ENCODE measurements at places on chromosomes 7 and 10. TPM values are rescaled to one million over a fixed set of nuclear protein-coding genes. Genes with fewer than 3 reads are reported as not detected.

The SSMEM1 gene
- total RNA-seq: not detected

The CALML3 gene
- not detected for total RNA-seq

The ZP3 gene
- 0.42 TPM for total RNA-seq

The MYL10 gene
- total RNA-seq: 0.63 TPM

The TFEC gene
- total RNA-seq: 8.2 TPM

The CXCL12 gene
- total RNA-seq: 154 TPM

The BTRC gene
- total RNA-seq: 17.0 TPM

The NRBF2 gene
- total RNA-seq: 26.2 TPM

The CYP3A7 gene
- 0.21 TPM for total RNA-seq

The DDC gene
- total RNA-seq: 2.0 TPM

The KLF14 gene
- 0.32 TPM for total RNA-seq

The SPDYE16 gene
- total RNA-seq: not detected

The ICA1 gene
- 32.8 TPM for total RNA-seq

The FKBP6 gene
- not detected for total RNA-seq

The SUN3 gene
- not detected for total RNA-seq

The TLL2 gene
- 0.90 TPM for total RNA-seq

The FGF8 gene
- not detected for total RNA-seq

The HOXA10 gene
- total RNA-seq: 23.2 TPM

The CLDN12 gene
- total RNA-seq: 39.8 TPM

The TUBAL3 gene
- total RNA-seq: 0.16 TPM

The PLAC9 gene
- 64.9 TPM for total RNA-seq

The TYSND1 gene
- 7.2 TPM for total RNA-seq

The CPN1 gene
- total RNA-seq: 0.16 TPM

The PILRA gene
- 2.2 TPM for total RNA-seq

The FKBP14 gene
- total RNA-seq: 79.1 TPM

The AKR1D1 gene
- not detected for total RNA-seq

The FAM25C gene
- total RNA-seq: not detected

The MEPCE gene
- 22.6 TPM for total RNA-seq

The EFCAB10 gene
- total RNA-seq: not detected

The LRRC4 gene
- total RNA-seq: 3.2 TPM

The ADRA2A gene
- 3.6 TPM for total RNA-seq

The FAM20C gene
- total RNA-seq: 13.3 TPM

The EXOC4 gene
- total RNA-seq: 163 TPM

The PDZD7 gene
- total RNA-seq: 0.21 TPM

The MKI67 gene
- 17.8 TPM for total RNA-seq

The DEPP1 gene
- 15.5 TPM for total RNA-seq

The EPO gene
- not detected for total RNA-seq

The GPR85 gene
- 15.3 TPM for total RNA-seq

The GPR15LG gene
- total RNA-seq: 16.6 TPM
